ENCODE measurements at places on chromosomes 2 and 18.

DNA sequence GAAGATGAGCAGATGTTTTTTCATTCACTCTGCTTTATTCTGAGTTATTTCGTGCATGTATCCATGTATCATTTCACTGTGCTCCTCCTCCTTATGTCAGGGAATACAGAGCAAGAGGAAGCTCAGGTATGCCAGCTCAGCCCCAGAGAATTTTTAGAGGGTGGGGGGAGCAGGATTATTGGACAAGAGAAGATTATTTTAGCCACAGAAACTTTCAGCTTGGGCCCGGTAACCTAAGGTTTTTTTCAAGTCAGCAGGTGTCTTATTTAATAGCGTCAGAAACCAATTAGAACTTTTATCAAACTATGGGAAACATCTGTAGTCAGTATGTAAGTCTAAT lies 232.9 kb upstream of the SIX3 start:
- no peak for DNase-seq

GRCh38 chr2:242075168-242075567 lies 205.6 kb downstream of the RTP5 start:
- DNase-seq, result no peak

- DNase-seq, result no peak
Measured at GRCh38 chr18:56312551-56313335, 325.6 kb downstream of the TXNL1 start.

DNA sequence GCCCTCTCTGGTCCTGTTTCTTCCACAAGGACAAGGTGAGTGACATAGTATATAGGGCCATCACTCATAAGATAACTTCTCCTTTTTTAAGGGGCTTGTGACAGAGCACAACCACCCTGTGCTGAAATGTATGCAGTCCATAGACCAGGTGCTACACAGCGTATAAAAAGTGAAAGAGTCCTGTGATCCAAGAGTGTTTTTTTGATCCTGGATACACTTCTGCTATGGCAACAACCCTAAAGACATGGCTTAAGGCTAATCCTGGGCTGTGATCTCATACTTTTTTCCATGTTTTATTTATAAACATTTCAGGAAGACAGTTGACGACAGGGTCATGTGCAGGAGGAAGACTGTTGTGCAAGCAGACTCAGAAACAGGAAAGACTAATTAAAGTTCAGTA lies 400.5 kb upstream of the TCF4 start:
- no peak for DNase-seq

GRCh38 chr2:185978634-185979407 lies 240.2 kb downstream of the FSIP2 start:
- DNase-seq, result no peak

- no peak for DNase-seq
Measured at GRCh38 chr2:5235701-5236100, 456.5 kb upstream of the SOX11 start.

Measured in stimulated activated CD4-positive, alpha-beta T cell treated with anti-CD3 and anti-CD28 coated beads, Interleukin-4, amount 100 ng/mL, for 4 hours (primary cell).